CD4-positive, alpha-beta T cell treated with Interleukin-4 for 4 hours (primary cell): ENCODE measurements at places on chromosomes 2 and 18.

DNA sequence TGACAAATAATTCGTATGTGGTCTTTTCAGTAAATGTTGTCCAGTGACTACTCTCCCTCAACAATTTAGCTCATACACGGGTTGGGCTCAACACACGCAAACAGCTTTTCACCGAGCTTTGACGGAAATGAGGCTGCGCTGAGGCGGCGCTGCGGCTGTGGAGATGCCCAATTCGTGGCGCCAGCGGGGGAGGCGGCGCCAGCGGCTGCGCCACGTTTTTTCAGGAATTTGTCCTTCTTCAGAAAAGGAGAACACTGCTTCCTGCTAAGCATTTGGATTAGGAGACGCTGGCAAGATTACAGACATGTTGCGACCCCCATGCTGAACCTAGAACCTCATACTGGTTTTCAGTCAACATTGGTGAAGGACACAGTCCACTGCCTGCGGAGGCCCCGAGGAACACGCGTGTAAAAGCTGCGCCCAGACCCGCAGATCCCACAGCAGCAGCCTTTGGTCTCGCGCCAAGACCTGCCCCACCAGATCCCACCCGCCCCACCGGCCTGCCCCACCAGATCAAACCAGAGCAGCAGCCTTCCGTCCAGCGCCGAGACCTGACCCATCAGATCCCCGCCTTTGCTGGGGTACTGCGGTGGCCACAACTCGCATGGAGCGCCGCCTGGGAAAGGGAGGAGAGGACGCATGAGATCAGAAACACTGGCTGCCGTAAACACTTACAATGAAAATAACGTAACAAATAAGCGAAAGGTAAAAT lies 173.8 kb downstream of the TMEM18 start:
- DNase-seq = no peak

GRCh38 chr2:18077231-18077630 lies 198.8 kb downstream of the KCNS3 start:
- DNase-seq = no peak

GRCh38 chr18:3283908-3284307 lies 22.0 kb downstream of the MYL12B start:
- no peak for DNase-seq

- DNase-seq = no peak
Measured at GRCh38 chr2:225379856-225380255, 19.7 kb upstream of the NYAP2 start.

GRCh38 chr2:222193328-222193983 lies 105.3 kb downstream of the PAX3 start:
- DNase-seq = no peak

- DNase-seq = no peak
Measured at GRCh38 chr2:100274076-100274475, 48.2 kb downstream of the LONRF2 start.

- no peak for DNase-seq
Measured at GRCh38 chr18:74819433-74820059, 221.9 kb downstream of the ZNF407 start.

- no peak for DNase-seq
Measured at GRCh38 chr2:66305718-66306117, 129.2 kb upstream of the MEIS1 start.

DNA sequence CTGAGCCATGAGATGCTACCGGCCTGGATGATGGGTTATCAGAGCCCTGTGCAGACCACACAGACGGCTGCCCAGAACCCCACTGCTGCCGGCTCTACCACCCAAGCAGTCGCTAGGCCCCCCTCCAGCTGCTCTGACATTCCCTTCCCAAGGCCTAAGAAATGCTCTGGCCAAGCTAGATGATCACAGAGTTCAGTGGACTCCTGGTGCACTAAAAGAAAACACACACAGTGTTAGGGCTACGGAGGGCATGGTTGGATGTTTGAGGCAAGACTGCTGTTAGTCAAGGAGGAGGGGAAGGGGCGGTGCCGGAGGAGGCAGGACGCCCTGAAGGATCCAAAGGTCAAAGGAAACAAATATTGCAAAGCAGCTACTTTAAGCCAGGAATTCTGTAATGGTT lies 174.5 kb downstream of the MYCN start:
- DNase-seq = no peak

DNA sequence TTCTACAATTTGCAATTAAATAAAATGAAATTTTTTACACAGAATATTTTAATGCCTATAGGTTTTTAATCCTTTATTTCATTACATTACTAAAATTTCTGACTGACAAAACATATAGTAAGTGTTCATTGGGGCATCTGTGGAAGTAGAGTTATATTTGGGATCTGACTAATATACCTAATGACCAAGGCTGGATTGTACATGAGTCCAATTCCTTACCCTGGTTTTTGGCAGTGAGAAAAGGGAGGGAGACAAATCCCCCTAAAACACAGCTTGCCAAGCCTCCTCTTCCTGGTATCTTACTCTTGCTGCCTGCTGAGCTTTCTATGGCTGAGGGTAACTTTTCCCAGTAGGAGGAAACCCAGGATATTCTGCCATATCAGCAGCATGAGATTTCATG lies 149.4 kb upstream of the CDH20 start:
- DNase-seq = no peak

DNA sequence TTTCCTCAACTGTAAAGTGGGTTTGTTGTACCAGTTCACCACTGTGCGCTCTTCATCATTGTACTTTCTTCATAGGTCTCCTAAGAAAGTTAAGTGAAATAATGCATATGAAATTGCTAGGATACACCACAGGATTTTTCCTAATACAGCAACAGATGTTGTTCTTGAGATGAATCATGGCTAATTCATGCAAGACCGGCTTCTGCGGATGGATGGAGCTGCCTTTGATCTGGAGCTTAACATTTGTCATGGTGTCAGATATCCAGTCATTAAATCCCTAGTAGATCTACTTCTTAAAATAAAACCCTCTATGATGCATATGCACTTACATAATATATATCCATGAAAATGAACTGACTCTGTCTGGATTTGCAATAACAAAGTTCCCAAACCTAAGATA lies 114.1 kb downstream of the COL6A3 start:
- DNase-seq = no peak

DNA sequence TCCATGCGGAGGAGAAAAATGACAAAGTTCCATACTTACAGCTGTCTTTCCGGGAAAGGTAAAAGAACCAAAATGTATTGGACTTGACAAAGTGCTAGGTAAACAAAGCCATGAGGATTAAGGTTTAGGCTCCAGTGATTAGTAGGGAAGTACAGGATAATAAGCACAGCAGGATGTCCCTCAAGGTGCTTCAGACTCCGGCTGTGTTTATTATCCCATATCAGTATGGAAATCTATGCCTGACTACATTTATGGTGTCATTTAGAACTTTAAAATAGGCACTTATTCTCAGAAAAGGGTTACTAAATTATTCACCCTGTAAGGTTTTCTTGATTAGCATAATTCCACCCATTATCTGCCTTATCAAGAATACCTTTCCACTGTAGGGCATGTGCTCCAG lies 136.3 kb upstream of the CCDC68 start:
- DNase-seq = no peak

- DNase-seq = no peak
Measured at GRCh38 chr2:43798300-43798699, 24.5 kb downstream of the DYNC2LI1 start.

DNA sequence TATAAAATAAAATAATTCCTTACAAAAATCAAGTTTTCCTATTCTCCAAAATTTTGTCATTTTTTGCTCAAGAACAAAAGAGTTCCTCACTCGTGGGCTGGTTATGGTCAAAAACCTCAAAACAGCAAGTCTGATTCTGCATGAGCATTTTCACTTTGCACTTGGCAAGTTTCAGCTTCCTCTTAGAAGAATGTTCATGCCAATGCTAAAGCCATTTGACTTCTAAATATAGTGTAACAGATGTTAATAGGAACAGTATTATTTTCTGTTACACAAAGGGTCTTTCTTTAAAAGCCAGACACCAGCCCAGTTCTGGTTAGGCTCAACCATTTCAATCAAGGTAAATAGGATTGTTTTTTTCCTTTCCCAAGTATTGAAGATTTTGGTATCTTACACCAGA lies 261.3 kb upstream of the CCDC68 start:
- DNase-seq = no peak

- DNase-seq = no peak
Measured at GRCh38 chr2:216687646-216688045, 7.7 kb downstream of the IGFBP5 start.

DNA sequence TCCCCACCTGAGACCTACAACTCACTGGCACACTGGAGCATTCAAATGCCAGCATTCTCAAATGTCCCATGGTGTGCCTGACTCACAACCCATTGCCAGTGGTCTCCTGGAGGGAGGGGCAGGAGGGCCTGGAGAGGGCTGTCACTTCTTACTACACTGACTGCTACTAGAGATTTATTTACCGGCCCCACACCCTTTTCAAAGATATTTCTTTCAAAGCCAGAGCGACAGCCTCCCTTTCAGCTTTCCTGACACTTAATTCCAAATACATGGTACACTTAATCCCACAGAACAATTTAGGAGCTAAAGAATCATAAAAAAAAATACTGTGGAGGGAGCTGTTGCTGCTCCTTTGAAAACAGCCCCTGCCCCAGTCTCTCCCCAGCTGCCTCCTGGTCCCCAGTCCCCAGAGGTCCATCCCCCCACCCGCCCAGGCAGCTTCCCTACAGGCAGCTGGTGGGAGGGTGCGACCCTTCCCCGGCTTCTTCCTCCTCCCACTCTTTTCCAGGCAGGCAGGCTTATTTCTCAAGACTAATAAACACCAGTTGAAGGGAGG lies 129.1 kb upstream of the SMAD2 start:
- no peak for DNase-seq

GRCh38 chr2:36337354-36337753 lies 18.2 kb upstream of the CRIM1 start:
- DNase-seq = no peak

GRCh38 chr2:26559556-26559955 lies 81.6 kb downstream of the CIB4 start:
- no peak for DNase-seq

DNA sequence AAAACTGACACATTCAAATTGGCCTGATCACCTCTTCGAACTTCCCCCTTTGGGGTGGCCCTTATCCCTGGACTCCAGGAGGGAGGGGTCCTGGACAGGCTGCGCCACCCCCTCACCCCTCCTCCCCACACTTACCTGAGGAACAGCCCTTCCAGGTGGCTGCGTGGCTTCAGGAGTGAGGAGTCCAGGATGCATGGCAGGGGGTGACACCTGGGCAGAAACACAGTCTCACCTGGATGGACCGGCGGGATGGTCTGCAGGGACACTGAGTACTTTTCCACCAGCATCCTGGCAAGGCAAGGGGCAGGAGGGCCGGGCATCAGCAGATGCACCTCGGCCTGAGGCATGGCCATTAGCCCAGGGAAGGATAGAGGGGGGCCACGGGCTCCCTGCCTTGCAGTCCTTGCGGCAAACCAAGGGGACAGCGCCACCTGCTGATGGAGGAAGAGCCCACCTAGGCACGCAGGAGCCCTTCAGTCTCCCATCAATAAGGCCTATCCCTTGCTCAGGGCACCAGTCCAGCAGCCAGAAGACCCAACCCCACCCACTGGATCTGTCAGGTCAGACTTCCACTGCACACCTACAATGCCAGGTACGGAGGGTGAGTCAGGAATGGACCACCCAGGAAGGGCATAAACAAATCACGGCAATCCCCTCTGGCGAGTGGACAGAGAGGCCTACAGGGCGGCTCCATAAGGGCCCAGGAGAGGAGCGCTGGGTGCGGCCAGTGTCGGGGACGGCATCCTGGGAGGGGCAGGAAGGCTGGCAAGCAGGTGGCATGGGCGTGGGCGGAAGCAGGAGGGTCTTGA lies 26.0 kb downstream of the FAM178B start:
- DNase-seq = peak; percentile 77

DNA sequence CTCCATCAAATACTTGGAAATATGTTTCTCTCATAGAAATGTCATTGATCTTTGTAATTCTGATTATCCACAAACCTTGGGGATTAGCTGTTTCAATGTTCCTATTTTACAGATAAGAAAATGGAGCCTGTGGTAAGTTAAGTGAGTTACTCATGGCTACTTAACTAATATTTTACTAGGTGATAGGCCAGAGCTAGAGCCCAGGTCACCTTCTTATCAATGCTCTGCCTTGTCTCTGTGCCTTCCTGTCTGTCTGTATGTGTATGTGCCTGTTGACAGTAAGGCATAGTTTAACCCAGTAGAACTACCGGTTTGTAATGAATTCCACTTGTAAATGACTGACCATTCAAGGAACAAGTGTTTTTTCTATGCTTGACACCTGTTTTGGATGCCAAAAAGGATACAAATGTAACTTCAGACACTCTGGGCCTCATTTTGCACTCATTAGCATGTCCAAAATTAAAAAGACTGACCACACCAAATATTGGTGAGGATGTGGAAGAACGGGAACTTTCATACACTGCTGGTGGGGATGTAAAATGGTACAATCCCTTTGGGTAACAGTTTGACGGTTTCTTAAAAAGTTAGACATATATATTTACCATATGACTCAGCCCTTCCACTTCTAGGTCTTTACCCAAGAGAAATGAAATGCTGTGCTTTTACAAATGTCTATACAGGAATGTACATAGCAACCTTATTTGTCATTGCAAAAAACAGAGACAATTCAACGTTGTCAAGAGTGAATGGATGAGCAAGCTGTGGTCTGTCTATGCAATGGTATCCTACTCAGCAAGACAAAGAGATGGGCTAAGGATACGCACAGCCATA lies 19.6 kb upstream of the IL1A start:
- DNase-seq = no peak

GRCh38 chr2:149334156-149334555 lies 3.8 kb downstream of the LYPD6 start:
- DNase-seq = no peak

- DNase-seq = no peak
Measured at GRCh38 chr2:33670392-33670937, 71.4 kb upstream of the FAM98A start.

- no peak for DNase-seq
Measured at GRCh38 chr18:55439056-55439455, 148.9 kb downstream of the TCF4 start.

GRCh38 chr2:197879812-197880408 lies 75.5 kb downstream of the PLCL1 start:
- DNase-seq = no peak

GRCh38 chr2:98158305-98158704 lies 71.3 kb downstream of the VWA3B start:
- no peak for DNase-seq

DNA sequence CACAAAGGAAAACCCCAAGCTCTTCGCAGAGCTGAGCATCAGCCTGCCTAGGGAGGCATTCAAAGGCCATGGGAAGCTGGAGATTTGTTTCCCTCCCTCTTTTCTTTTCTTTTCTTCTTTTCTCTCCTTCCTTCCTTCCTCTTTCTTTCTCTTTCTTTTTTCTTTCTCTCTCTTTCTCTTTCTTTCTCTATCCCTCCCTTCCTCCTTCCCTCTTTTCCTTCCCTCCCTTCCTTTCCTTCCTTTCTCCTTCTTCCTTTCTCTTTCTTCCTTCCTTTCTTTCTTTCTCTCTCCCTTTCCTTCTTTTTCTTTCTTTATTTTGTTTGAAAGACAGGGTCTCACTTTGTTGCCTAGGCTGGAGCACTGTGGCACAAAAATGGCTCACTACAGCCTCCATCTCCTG lies 168.4 kb upstream of the ARL4C start:
- no peak for DNase-seq

- no peak for DNase-seq
Measured at GRCh38 chr2:240432430-240432819, 3.0 kb upstream of the GPC1 start.

- no peak for DNase-seq
Measured at GRCh38 chr2:27829791-27830190, 58.3 kb downstream of the MRPL33 start.

- peak; percentile 59 for DNase-seq
Measured at GRCh38 chr2:43950383-43951008, 45.3 kb downstream of the LRPPRC start.

GRCh38 chr2:123870881-123871276 lies 154.2 kb upstream of the CNTNAP5 start:
- no peak for DNase-seq

- no peak for DNase-seq
Measured at GRCh38 chr2:16013359-16013911, 73.1 kb downstream of the MYCN start.
